Hair follicle dermal papilla cell (primary cell): ENCODE measurements at places on chromosomes 13 and 19. TPM values are rescaled to one million over a fixed set of nuclear protein-coding genes. Genes with fewer than 3 reads are reported as not detected.

The LRRC8E gene
- total RNA-seq = 13.7 and 13.8 TPM in 2 replicates

The KIR2DL1 gene
- not detected in 2 replicates for total RNA-seq

The LRRC63 gene
- total RNA-seq = under 0.01 TPM in 1 of 2 replicates, not detected in the other

The PCDH9 gene
- 3.9 and 5.7 TPM in 2 replicates for total RNA-seq

The SPART gene
- total RNA-seq = 85.0 and 89.4 TPM in 2 replicates

The DACT3 gene
- 9.7 and 10.7 TPM in 2 replicates for total RNA-seq

The AMH gene
- 1.6 and 2.1 TPM in 2 replicates for total RNA-seq
